ENCODE measurements at places on chromosomes 3 and 15.

DNA sequence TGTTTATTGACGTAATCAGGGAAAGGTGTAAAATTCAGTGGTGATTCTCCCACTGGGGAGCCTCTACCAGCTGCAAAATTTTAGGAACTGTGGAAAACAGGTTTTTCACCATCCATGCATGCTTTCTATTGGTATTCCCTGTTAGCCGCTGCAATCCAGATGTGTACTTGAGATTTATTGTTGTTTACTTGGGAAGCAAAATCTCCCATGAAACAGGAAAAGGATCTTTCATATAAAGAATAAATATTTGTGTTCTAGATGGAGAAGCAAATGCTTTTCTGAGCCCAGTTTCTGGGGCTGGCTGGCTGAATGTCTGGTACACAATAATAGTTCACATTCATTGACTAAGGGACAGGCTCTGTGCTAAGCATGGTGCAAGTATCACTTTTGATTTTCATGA is 144.6 kb upstream of the RASGRP1 start:
- no peak for DNase-seq

- DNase-seq, result no peak
Measured at GRCh38 chr3:126113733-126114442, 30.0 kb upstream of the SLC41A3 start.

- DNase-seq, result no peak
Measured at GRCh38 chr3:99648516-99648915, 10.1 kb downstream of the COL8A1 start.

- no peak for DNase-seq
Measured at GRCh38 chr3:101840066-101840465, 9.2 kb upstream of the NFKBIZ start.

DNA sequence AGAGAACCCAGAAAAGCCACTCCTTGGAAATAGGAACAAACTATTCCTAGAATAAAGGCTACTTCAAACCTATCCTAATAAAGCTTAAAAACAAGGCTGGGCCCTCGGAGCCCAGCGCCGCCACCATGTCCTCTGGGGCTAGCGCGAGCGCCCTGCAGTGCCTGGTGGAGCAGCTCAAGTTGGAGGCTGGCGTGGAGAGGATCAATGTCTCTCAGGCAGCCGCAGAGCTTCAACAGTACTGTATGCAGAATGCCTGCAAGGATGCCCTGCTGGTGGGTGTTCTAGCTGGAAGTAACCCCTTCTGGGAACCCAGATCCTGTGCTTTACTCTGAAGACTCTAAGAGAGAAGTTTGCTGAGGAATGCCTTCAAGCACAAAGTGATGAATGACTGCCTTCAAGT is 63.2 kb downstream of the ADAM10 start:
- no peak for DNase-seq

- DNase-seq, result no peak
Measured at GRCh38 chr15:46408312-46408711, 773.5 kb downstream of the SQOR start.

DNA sequence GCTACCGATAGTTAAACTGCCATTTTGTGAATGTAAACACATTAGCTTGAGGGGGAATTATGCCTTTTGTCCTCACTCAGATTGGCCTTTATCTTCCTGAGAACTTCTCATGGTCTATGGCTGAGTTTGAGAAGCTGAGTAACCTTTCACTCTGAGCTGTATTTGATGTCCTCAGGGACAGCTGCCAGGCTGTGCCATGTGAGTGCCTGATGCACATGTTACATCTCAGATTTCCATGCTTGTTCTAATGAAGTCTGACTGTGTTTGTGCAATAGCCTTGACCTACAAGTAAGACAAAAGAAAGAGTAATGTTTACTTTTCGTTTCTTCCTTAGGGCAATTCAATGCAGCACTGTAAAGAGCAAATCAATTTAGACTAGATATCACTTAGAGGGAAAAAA is 44.1 kb upstream of the ARL6 start:
- no peak for DNase-seq

GRCh38 chr15:100812802-100813201 is 66.8 kb upstream of the ALDH1A3 start:
- no peak for DNase-seq

- no peak for DNase-seq
Measured at GRCh38 chr15:61537337-61537736, 308.2 kb upstream of the RORA start.

- no peak for DNase-seq
Measured at GRCh38 chr15:88401251-88401995, 65.8 kb downstream of the MRPL46 start.

GRCh38 chr3:36843065-36844051 is 79.0 kb upstream of the DCLK3 start:
- no peak for DNase-seq

- no peak for DNase-seq
Measured at GRCh38 chr3:120688121-120688520, 6.1 kb upstream of the HGD start.

All from T-helper 17 cell (primary cell).